ENCODE measurements at places on chromosomes 12 and 14.

DNA sequence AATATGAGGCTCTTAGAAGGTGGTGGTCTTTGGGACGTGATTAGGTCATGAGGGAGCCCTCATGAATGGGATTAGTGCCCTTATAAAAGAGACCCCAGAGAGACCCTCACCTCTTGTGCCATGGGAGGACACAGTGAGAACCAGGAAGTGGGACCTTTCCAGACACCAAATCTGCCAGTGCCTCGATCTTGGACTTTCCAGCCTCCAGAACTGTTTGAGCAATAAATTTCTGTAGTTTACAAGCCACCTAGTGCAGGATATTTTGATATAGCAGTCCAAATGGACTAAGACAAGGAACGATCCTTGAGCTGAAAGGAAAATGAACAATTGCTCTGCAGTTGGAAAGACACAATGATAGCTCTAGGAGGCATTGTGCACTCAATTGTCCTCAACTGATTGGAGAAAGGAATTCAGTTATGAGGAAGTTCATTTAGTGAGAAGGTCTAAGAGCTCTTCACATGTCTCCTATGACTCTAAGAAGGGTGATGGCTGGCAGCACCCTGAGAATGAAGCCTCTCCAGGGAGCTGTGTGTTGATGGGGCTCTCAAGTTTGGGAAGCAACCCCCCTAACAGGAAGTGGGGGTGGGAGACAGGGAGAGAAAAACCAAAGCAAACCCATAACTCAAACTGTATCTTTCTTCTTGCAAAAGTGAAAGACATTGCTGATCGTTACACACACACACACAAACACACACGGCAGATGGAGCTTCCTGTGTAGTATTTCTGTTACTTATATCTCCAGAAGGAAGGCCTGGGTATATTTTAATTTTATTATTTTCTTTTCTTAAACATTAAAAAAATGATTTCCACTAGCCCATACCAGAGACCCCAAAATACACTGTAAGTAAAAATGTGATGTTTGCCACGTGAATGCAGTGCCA, 21.0 kb downstream of the CHST11 start:
- no peak for DNase-seq

DNA sequence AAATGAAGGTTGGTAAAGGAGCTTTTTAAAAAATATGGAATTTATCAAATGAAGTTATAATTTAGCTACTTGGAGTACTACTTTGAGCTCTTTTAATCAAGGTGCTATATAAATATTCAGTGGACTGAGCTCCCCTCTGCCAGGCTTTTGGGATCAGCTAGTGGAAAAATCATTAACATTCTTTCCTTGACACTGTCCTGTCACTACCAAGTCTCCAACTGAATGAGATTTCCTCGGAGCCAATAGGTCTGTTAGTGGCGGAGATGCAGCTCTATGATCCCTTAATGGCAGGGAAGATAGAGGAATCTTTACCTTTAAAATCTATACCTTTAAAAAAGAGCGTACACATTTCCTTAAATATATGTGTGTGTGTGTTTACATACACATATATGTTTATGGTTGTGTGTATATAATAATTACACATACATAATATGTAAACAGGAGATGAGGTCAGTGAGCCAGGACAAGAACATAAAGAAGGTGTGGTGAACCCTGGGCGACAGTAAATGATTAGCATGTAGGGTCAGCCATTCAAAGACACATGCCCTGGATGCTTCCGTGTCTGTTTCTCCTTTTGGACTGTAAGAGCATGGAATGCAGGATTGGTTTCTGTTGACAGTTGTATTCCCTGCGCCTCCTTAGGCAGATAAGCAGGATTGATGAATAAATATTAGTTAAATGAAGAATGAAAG, 47.7 kb upstream of the ATP2A2 start:
- DNase-seq = no peak

- DNase-seq = no peak
Observed at GRCh38 chr12:11717519-11717961, 68.1 kb downstream of the ETV6 start.

DNA sequence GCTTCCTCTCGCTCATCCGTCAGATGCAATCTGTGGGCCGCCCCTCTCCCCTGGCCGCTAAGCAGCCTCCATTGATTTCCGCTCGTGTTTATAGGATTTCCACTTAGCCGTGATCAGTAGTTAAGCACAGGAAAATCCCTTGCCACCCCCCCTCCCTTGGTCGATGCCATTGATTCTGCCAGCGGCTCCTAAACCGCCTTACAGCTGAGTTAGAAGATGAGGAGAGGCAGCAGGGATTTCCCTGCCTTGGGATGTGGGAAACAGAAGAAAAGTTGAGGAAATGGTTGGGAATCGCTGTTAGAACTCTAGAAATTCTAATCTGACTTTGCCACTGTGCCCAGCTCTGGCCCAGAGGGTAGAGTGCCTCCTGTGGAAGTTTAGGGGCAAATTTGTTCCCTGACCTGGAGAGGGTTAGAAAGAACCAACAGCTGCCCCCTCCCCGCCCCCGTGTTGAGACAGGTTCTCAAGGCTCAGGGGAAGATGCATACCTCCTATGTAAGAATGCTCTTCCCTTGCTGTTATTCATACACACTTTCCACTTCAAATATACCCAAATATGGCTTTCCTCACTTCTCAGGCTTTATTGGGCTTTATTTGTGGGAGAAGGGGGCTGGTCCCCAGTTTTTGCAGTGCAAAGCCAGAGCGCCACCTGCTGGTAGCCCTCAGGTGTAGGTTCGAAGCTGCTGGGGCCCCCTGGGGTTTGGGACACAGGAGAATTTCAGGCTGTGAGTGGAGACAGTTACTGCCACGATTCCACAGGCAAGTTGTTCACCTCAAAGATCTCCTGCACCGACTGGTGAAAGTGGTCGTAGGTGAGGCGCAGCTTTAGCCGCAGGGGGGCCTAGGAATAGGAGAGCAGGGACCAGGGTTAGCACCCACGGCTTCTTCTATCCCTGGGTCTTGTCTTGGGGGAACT, 3.2 kb downstream of the THTPA start:
- DNase-seq = no peak

GRCh38 chr14:99420711-99421110, 59.9 kb downstream of the SETD3 start:
- DNase-seq = no peak

- no peak for DNase-seq
Observed at GRCh38 chr12:15679151-15679550, 110.0 kb downstream of the EPS8 start.

DNA sequence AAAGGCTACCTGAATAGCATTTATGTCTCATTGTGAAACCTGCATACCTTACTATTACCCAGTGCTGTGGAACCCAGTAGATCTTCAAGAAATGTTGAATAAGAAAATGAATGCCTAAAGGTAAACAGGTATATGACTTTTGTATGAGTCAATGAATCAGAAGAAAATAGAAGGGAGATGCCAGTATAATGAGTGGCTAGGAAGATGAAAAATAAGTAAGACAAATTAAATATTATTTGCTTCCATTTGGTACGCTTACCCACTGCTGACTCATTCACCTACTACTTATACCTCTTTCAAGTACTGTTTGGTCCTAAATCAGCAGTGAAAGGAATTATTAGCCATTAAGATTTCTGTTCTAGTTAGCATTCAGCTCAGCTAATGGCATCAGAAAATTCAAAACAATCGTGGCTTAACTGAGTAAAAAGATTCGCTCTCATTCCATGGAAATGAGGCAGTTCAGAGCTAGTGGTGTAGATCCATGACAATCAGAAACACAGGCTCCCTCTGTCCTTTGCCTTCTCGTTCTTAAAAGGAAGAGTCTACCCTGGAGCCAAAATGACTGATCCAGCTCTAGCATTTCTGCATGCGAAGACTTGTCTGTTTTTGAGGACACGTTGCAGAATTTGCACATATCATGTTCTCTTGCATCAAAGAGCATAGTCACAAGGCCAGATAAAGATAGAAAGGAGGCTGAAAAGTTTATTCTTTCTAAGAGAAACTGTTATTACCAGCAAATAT, 705.8 kb upstream of the USP15 start:
- DNase-seq = no peak

GRCh38 chr12:122058549-122059149, 19.9 kb upstream of the MLXIP start:
- DNase-seq = no peak

GRCh38 chr12:6631549-6631961, 4.2 kb downstream of the LPAR5 start:
- DNase-seq = no peak

DNA sequence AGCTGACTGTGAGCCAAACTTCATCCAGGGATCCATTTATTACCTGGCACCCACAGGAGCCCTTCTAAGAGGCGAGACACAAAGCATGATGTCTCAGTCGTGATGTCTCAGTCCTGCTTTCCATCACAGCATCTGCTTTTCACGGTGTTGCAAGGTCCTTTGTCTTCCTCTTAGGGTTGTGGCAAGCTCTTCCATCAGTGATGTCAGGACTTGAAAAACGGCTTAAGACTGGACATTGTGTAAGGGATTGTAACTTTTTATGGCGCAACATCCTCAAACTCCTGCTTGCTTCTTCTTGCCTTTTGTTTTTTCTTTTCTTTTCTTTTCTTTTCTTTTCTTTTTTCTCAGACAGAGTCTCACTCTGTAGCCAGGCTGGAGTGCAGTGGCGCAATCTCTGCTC, 586.5 kb upstream of the TMEM132C start:
- DNase-seq = no peak

GRCh38 chr12:127280393-127281275, 986.3 kb upstream of the TMEM132C start:
- DNase-seq = peak; percentile 7

GRCh38 chr12:44653861-44654527, 222.1 kb downstream of the NELL2 start:
- no peak for DNase-seq

- no peak for DNase-seq
Observed at GRCh38 chr12:104263026-104263425, 40.5 kb upstream of the EID3 start.

GRCh38 chr14:52342849-52343596, 28.9 kb downstream of the PTGER2 start:
- no peak for DNase-seq

DNA sequence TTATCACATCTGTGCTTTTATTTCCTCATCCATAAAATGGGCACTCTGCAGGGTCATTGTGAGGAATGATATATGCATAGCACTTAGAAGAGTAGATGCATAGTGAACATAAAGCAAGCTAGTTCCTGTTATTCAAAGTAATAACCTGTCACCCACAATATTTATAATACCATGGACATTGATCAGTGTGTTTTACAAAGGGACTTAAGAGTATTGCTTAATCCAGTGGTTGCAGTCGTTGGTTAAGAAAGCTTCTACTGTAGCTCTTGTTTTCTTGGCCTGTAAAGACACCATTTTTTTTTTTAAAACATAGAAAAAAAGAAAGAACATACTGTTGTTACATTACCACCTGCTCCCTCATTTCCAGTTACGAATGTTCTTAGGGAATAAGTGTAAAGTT, 13.1 kb downstream of the METAP2 start:
- DNase-seq = no peak

DNA sequence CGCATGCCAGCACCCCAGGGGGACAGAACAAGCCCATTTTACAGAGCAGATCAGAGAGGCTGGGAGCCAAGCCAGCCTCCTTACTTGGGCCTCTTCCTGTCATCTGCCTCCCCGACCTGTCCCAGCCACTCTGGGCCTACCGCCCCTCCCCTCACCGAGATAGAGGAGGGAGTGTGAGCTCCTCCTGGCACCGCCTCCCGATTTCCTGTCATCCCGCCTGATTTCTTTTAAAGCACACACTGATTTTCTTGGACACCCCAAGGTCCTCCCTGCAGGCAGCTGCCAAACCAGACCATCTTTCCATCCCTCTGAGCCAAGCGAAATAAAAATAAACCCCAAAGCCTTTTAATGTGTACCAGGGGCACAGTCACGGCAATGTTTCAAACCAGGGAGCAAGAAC, 108.4 kb downstream of the RFLNA start:
- DNase-seq = no peak

DNA sequence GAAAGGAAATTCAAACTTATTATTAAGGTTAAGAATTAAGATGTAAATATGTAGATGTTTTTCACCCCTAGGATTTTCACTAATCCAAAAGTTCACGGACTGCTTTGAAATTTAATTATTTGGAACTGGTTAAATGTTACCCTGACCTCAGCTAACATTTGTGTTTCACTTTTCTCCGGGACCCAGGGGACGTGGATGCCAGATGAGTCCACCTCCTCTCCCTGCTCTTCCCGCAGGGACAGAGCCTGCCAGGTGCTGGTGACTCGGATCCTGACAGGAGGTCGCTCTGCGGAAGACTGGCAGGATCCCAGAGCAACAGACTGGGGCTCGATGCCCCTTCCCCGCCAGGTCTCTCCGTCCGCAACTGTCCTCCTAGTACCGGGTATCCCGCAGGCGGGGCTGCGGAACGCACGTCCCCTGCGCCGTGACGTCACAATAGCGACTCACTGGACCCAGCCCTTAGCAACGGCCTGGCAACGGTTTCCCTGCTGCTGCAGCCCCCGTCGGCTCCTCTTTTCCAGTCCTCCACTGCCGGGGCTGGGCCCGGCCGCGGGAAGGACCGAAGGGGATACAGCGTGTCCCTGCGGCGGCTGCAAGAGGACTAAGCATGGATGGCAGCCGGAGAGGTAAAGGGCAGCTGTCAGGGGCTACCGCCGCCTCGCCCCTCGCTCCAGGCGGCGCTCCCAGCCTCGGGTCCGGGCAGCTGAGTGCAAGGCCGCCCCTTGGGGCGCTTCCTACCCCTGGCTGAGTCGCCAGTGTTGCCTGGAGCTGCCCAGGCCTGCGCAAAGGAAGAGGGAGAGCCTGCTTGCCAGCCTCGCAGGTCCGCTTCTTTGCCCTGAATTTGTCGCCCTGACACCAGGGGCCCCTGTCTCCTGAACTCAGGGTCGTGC, at the start of gene SPATA7:
TSS of gene SPATA7 (plus strand) at position 446 of the 890 bp plus-strand sequence. CDS start at position 608, 162 bp downstream.
- DNase-seq = peak; percentile 93

DNA sequence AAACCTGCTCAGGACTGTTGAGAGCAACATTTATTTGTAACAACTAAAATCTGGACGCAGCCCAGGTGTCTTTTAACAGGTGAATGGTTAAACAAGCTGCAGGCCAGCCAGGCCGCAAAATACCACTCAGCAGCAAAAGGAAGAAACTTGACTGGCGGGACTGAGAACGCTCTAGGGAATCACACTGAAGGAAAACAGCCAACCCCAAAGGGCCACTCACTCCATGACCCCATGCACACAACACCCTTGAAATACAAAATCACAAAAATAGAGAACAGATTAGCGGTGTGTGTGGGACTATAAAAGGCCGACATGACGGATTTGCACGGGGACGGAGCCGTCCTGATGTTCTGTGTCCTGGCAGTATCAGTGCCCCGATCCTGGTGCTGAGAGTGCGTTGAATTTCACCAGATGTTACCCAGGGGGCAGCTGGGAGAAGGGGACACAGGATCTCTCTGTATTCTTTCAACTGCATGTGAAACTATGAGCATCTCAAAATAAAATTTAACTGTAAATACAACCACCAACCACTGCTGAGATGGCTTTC, 23.0 kb downstream of the VPS37B start:
- DNase-seq = no peak

GRCh38 chr12:76398106-76398505, 49.9 kb upstream of the BBS10 start:
- no peak for DNase-seq

DNA sequence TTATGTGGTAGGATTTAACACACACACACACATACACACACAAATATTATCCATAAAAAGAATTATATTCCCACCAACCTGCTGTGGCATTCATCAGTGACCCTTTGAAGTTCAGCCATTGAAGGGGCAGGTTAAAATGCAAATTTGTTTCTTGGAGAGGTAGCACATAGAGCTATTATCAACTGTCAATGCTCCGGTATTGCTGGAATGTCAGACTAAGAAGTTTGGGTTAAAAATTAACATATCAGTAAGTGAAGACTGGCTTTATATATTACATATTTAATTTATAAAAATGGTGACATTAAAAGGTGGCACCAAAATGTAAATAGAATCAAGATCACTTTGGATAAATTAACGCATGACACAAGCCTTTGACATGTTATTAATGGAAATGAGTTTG, 207.3 kb downstream of the DAD1 start:
- DNase-seq = no peak

All from C1 segment of cervical spinal cord (tissue), 14 donors.